SHP77 treated with DMSO at 0.1 percent for 48 hours (cell line): ENCODE measurements at places on chromosomes 2 and 18.

- DNase-seq, result no peak
Measured at GRCh38 chr18:63079114-63079513, 240.5 kb downstream of the BCL2 start.

DNA sequence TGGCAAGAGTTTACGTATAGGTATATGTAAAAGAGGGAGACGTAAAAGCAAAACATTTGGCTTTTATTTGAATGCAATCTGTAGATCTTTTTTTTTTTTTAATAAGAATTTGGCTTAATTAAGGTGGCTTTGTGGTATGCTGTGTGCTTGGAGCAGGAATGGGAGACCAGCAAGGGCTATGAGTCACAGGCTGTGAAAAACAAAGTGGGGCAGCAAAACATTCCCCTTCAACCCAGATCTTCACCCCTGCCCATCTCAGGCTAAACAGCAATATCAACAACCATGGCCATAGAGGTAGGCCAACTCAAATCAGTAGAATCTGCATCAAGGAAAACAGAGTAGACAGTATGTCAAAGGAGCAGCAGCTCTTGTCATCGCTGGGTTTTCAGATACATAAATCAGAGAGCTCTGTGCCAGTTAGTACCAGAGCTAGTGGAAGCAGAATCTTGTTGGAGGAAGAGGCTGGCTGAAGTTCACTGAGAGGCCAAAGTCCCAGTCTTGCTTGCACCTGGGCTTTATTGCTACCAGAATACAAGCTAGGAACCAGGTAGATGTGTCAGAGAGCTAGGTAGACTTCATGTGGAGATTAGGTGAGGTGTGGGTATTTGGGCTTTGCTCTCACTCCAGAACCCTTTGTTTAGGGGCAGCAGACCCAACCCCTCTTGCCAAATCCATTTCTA lies 191.5 kb upstream of the FANCL start:
- DNase-seq, result no peak

DNA sequence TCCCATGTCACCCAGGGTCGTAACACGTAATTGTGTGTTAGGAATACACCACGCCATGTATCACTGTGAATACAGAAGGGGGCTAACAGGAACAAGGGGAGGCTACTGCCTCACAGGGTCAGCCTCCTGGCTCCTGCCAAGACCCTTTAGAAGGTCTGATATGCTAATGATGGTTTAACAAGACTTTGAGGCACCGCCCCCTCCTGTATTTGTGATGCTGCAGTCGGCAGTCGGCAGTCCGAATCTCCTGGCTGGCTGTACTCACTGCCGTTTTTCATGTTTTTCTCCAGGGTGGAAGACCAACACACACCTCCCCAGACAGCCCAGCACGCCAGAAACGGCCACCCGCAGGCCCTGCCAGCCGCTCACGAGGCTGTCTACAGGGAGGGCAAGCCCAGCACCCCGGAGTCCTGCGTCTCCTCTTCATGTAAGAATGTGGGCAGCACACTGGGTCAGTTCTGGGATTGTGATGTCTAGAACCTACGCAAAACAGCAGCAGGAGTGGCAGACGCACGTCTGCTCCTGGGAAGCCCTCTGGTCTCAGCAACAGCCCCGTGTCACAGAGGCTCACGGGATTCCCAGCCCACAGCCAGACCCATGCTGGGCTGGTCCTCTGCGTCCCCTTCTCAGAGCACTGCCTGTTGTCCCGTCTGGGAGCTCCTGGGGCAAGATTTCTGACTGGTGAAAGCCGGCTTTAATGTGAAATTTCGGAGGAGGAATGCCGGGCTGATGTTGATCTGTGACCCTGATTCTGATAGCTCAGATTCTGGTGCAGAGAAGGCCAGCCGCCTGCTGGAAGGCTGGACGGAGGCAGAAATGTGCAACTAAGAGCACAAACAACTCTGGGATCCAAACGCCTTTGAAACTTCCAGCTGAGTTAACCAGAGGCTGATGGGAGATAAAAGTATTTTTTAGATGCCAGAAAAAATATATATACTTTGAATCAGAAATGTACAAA lies 39.7 kb upstream of the B3GNT7 start:
- DNase-seq, result no peak

DNA sequence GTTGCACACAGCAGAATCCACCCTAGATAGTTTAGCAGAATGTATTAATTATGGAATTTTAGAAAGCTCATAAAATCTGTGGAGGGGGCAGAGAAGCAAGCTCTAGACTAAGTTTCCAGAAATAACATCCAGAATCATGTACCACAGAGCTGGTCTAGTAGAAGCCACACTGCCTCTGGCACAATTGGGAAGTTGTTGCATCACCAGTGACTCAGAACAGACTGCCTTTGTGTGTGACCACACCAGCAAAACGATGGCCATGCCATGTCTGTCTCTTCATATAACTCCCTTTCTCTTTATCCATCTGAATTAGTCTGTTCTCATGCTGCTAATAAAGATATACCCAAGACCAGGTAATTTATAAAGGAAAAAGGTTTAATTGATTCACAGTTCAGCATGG lies 158.9 kb downstream of the CCDC148 start:
- DNase-seq, result no peak

- no peak for DNase-seq
Measured at GRCh38 chr2:153299809-153300208, 178.8 kb downstream of the RPRM start.

DNA sequence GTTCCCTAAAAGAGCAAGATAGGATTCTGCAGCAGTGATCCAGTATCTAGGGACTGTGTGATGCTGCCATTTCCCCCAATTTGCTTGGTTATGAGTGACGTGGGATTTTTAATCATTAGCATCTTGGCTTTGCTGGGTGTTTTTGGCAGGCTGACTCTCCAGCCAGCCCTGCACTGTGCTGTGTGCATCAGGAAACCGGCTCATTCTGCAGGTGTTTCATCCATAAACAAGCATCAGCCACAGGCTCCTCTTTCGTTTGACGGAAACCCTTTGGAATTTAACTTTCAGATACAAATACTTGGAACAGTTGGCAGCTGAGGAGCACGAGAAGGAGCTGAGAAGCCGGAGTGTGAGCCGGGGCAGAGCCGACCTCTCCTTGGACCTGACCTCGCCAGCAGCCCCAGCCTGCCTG lies 135.9 kb downstream of the TPGS2 start:
- DNase-seq, result no peak

GRCh38 chr2:26674002-26674751 lies 18.3 kb upstream of the KCNK3 start:
- DNase-seq, result no peak

- no peak for DNase-seq
Measured at GRCh38 chr18:43129946-43130524, 14.6 kb upstream of the RIT2 start.

DNA sequence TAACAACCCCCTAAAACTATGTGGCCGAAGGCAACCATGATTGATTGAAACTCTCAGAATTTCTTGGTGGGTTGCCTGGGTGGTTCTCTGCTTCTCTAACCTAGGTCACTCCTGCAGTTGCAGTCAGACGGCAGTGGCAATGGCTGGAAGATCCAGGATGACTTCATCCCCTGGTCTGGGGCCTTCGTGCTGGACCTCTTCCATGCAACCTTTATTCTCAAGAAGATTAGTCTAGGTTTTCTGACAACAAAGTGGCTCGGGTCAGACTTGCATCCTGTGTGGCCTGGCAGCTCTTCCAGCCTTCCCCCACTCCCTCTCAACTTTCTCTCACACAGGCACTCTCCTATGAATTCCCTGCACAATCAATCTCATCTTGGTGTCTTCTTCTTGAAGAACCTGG lies 76.4 kb downstream of the METTL4 start:
- no peak for DNase-seq

DNA sequence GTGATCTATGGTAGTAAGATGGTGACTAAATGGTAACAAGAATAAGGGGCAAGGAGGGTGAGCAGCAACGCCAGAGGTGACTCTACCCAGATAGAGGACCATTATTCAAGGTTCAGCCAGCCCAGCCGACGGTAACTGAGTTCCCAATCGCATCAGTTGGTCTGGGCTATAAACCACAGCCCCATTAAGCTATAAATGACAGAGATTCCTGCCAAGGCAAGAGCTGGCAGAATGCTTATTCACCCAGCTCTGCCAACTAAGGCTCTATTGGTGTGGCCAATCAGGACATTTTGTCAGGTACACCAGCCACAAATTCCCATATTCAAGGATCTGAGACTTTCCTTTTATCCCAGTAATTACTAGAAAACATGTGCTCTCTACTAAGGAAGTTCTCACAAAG lies 3.6 kb downstream of the CHN1 start:
- DNase-seq, result no peak

DNA sequence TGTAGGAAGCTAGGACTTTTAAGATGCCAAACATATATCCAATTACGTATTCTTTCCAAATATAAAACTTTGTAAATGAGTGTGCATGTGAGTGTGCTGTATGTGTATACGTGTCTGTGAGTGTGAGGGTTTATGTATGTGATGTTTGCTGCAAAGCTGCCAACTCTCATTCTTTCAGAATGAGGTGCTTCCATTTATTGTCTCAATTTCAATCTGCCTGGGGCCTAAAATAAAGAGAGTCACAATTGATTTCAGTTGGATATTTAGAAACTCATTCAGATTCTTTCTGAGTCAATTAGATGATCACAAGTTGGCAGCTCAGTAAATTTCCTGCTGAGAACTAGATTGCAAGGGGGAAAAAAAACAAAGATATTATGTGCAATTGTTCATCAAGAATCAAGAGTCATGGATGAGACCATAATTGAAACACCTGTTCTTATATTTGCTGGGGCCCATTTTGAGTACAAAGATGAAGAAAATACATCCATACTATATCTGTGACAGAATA lies 621.2 kb upstream of the ACVR2A start:
- no peak for DNase-seq

- no peak for DNase-seq
Measured at GRCh38 chr2:241615041-241615440, 21.9 kb downstream of the THAP4 start.
